ENCODE measurements at places on chromosomes 12 and 14.

DNA sequence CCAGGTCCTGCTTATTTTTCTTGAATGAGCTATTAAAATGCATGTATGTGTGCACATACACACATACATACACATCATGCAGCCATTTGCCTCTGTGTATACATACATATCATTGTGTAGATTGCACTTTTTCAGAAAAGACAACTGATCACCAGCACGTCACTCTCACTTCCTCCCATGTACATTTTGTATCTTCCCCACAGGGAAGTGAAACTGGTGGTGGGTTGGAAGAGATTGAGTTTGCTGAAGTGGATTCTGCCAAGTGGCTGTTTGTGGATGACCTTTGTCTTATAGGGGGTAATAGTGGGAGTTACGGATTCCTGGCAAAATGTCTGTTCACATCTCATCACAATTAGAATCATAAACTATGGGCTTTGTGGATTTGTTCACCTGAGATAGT, 448.6 kb downstream of the RAD51B start:
- DNase-seq, result no peak

- DNase-seq, result no peak
Measured at GRCh38 chr14:64720131-64720576, 15.9 kb downstream of the PLEKHG3 start.

GRCh38 chr12:86137936-86138335, 118.3 kb downstream of the MGAT4C start:
- no peak for DNase-seq

DNA sequence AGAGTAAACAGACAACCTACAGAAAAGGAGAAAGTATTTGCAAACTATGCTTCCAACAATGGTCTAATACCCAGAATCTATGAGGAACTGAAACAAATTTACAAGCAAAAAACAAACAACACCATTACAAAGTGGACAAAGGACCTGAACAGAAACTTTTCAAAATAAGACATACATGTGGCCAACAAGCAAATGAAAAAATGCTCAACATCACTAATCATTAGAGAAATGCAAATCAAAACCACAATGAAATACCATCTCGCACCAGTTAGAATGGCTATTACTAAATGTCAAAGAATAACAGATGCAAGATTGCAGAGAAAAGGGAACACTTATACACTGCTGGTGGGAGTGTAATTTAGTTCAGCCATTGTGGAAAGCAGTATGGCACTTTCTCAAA, 125.8 kb downstream of the C12orf42 start:
- no peak for DNase-seq

- no peak for DNase-seq
Measured at GRCh38 chr14:103871596-103872480, 24.5 kb upstream of the PPP1R13B start.

DNA sequence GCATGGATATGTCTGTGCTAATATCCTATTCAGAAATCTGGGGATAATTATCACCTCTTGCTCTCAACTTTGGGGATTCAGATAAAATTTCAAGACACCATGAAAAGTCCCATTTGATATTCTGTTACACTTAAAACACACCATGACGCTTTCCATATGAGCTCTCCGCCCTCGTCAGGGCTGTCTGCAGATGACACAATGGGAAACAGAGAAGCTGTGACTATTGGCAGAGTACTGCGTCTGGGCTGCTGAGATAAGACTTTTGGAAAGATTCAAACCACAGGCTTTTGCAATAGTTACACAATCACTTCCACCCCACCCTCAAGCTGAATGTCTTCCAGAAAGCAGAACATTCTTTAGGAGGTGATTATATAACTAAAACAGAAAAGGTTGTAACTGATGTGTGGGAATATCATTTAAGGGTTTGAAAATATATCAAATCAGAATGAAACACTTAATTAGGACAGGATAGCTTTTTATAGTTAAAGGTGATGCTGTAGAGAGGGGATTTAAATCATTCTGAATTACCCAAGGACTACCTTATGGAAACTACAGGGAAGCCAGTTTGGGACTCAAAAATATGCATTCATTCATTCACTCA, 75.3 kb upstream of the TMPO start:
- DNase-seq, result no peak

DNA sequence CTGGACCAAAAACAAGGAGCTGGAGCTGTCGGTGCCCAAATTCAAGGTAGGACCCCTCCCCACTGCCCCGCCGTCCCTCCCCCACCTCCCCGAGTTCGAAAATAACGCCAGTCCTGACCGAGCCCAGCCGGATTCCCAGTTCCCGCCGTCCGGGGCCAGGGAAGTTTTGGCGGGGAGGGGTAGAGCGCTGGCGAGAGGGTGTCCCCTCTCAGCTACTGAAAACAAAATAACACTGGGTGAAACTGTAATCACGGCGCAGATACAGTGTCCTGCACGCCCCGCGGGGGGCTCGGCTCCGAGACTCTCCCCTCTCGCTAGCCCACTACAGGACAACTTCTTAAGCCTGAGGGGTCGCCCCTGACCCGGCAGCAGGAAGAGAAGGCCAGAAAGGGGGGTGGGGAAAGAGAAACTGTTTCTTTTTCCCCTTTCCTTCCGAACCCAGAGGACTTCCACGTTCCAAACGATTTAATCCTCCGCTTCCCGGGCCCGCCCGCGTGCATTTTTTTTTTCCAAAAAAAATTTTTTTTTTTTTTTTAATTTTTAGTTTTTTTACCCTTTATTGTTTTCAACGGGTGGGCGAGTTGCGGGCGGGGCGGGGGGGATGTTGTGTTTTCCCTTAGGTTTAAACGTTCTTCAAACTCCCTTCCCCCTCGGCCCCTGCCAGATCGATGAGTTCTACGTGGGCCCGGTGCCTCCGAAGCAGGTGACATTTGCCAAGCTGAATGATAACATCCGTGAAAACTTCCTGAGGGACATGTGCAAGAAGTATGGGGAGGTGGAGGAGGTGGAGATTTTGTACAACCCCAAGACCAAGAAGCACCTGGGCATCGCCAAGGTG, 1.6 kb downstream of the SETD1B start:
- DNase-seq, result no peak

DNA sequence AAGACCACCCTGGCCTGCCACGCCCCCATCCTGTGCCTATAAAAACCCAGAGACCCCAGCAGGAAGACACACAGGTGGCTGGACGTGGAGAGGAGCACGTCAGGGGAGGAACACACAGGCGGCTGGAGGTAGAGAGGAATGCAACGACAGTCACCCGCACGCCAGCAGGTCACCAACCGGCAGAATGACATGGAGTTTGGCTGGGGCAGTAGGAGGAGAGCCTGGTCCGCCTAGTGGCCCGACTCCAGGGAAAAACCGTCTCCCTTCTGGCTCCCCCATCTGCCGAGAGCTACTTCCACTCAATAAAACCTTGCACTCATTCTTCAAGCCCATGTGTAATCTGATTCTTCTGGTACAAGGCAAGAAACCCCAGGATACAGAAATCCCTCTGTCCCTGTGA, 62.7 kb upstream of the KCNH3 start:
- no peak for DNase-seq

DNA sequence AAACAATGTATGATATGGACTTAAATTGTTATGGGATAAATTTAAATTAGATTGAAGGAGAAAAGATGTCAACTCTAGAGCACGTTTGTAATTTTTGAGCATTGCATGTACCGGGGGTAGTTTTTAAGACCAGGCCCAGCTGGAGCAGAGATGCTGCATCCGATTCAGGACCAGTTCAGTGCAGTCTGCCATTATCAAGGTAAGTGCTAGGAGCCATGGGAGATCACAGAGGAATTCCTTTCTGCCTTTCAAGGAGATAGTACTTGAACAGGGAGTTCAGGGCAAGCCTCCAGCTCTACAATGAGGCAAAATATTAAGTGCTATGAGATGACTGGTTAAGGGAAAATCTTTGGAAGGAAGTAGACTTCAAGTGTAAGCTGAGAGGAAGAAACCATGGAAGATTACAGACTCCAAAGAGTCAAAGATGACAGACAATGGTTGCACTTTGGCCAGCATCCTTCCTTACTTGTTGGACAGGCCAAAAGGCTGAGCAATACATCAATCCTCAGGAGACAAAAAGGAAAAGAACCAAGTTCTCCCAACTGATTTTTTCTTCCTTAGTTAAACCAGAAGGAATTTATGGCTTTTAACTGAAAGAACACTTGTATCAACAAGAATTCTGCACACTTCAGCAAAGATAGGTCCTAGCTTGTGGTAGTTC, 113.2 kb upstream of the HIF1A start:
- no peak for DNase-seq

DNA sequence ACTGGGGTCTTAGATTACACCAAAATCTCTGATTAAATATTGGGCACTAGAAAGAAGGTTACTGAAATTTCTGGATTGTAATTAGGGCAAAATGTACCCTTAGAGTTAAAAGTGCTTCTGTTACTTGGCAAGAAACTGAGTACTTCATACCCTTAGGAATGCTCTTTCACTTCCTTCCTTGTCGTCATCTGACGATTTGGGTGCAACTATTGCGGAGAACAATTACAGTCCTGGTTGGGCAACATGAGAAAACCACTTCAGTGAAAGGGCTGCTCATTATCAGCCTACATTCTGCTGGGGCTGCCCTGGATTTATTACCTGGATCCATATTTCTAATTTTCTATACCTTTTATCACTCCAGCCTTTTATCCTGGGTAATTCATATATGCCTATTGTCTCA, 348.5 kb upstream of the MDGA2 start:
- DNase-seq, result no peak

DNA sequence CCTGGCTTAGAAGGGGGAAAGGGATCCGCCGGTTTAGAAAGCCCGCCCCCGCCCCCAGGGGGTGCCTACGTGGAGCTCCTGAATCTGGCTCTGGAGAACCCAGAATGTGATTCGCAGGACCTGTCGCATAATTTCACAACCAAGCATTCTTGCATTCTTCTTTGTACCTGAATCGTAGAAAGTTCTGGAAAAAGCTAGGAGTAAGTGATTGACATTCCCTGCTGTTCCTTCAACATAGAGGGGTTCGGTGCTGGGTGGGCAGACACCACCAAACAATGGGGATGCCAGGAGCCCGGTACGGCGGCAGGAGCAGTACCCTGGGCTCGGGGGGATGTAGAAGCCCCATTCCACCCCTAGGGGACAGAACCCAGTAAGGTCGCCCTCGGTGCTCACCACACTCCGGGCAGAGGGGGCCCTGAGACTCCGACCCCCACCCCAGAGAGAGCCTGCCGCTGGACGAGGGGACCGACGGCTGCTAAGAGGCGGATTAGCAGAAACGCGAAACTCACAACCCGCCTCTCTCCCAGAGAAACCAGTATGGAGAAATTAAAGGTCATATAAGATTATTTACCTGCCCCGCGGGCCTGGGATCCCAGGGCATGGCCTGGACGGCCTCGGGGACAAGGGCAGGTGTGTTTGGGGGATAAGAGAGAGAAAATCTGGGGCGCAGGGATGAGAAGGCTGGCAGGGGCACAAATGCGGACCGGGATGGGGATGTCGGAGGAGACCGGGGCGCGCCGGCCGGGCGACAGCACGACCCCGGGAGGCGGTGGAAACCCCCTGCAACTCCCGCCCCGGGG, 520 bp downstream of the CSRP2 start:
- no peak for DNase-seq

DNA sequence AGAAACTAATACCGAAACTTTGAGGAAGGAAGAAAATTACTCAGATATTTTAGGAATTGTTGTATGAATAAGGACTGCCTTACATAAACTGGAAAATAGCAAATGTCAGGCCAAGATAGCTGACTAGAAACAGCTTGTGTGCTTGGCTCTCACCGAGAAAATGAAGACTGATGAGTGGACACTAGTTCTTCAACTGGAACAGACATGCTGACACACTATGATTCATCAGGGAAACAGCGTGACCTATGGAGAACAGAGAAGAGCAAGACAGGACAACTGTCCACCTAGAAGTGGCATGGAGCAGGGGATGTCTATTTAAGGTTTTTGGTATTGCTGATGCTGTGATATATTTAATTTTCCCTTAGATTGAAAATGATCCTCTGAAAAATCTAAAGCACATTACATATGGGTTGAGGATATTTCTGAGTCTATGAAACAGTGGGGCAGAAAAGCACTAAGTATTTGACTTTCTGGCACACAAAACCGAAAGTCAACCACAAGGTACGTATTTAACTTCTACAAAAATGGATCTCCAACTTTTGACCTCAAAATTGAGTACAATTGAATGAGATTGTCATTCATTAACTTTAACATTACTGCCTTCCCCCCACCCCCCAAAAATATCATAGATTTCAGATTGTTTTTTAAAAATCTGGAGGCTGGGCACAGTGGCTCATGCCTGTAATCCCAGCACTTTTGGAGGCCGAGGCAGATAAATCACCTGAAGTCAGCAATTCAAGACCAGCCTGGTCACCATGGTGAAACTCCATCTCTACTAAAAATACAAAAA, 863.2 kb downstream of the LRFN5 start:
- no peak for DNase-seq
